ENCODE measurements at places on chromosomes 5 and 9.

GRCh38 chr5:54703565-54704255 lies 186.2 kb downstream of the SNX18 start:
- no peak for DNase-seq

DNA sequence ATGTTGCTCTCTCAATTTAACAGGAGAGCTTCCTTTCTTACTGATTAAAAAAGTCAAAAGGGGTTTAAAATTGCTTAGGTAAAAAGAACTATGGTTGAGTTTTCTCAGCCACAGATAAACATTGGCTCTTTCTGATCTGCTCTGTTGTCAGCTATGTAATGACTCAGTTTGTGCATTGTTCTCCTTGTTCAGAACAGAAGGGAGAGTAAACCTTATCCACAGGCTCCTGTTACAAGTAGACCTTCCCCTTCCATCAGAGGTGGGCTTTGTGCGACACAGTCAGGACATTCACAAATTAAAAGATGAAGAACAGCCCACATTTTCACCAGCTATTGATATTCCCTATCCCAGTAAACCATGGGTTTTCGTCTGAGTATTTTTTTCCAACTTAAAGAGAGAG lies 236.3 kb upstream of the SEMA6A start:
- no peak for DNase-seq

DNA sequence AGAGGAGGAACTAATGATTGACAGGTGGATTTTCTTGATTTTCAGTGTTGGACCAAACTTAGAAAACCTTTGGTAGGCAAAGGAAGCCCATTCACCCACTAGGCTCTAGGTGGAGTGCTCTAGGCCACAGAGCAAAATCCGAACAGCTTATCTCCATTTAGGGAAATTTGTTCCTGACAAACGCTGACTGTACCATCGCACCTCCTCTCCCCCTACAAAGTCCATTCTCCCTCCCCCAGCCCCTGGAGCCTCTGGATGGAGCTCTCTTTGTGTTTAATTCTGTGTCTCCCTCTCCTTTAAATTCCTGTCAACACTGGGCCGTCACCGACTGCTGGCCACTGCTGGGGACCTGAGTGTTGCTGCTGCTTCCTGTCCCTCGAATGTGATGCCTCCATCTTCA lies 350.1 kb upstream of the IRX2 start:
- DNase-seq, result no peak

GRCh38 chr5:32317041-32317440 lies 4.3 kb upstream of the MTMR12 start:
- no peak for DNase-seq

DNA sequence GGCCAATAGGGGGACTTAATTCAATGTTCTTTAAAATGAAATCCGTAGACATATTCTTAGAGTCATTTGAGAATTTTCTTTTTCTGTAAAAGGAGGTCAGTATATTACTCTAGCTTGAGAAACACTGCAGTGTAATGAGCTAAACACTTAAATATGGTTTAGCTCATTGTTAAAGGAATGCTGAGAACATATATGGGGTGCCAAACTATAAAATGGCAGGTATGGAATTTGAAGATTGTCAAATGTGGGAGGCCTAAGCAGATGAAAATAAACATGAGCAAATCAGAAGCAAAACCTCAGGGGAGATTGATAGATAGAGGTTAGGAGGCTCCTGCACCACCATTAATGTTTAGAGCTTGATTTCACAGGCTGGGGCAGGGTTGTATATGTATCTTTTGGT lies 57.9 kb downstream of the STX17 start:
- DNase-seq, result no peak

DNA sequence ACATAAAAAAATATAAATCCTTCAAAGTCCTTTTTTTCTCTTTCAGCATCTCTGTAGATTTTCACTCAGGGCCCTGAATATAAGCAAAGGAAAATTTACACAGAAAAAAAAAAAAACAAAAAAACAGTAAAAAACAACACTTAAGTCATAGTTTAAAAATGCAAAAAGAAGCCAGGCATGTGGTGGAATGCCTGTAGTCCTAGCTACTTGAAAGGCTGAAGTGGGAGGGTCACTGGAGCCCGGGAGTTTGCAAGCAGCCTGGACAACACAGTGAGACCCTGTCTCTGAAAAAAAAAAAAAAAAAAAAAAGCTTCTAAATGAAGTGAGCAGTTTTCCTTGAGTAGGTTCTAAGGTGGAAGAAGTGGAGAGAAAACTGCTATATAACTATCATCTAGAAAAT lies 55.0 kb upstream of the BNC2 start:
- DNase-seq, result no peak

DNA sequence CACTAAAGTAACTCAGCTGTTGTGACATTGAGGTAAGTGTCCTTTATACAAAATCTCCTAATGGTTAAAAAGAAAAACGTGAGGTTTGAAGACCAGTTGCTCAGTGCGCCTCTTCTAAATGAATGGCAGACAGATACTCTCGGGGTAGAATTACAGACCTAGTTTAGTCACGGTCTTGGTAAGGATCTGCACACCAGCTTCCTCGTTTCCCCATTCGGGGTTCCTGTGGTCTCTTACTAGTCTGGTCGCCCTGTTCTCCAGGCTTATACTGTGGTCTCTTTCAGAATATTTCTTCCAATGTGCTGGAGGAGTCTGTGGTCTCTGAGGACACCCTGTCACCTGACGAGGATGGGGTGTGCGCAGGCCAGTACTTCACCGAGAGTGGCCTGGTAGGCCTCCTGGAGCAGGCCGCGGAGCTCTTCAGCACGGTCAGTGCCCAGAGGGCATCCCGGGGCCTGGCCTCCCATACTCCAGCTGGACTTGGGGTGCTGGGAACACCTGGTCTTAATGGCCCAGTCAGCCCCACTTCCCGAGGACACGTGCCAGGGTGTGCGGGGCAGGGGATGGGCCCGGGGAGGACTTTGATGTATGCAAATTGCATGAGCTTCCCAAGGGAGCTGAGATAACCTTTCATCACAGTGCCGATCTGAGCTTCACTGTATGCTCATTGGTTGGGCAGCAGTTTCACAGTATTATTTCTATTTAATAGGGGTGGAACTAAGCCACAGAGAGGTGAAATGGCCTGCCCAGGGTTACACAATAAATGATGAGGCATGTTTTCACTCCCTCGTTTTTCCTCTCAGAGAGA lies 224.5 kb downstream of the DOCK8 start:
- DNase-seq, result no peak

GRCh38 chr9:73845954-73846690 lies 651.0 kb upstream of the RORB start:
- no peak for DNase-seq

GRCh38 chr9:129359916-129360536 lies 182.0 kb upstream of the IER5L start:
- no peak for DNase-seq

- no peak for DNase-seq
Observed at GRCh38 chr9:74867483-74867882, 20.2 kb downstream of the TRPM6 start.

DNA sequence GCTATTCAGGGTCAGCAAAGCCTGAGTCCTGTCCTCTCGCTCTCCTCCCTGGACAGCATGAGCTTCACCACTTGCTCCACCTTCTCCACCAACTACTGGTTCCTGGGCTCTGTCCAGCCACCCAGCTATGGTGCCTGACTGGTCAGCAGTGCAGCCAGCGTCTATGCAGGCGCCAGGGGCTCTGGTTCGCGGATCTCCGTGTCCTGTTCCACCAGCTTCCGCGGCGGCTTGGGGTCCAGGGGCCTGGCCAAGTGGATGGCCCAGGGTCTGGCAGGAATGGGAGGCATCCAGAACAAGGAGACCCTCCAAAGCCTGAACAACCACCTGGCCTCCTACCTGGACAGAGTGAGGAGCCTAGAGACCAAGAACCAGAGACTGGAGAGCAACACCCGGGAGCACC lies 8.6 kb downstream of the NIPBL start:
- no peak for DNase-seq

DNA sequence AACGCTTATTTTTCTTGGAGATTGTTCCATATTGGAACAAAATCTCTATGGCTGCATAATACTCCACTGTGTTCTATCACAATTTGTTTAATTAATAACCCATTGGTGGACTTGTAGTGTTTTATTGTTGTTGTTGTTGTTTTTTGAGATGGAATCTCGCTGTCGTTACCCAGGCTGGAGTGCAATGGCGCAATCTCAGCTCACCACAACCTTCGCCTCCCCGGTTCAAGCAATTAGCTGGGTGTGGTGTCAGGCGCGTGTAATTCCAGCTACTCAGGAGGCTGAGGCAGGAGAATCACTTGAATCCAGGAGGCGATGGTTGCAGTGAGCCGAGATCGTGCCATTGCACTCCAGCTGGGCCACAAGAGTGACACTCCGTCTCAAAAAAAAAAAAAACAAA lies 38.7 kb downstream of the SPRY4 start:
- no peak for DNase-seq

- DNase-seq, result no peak
Observed at GRCh38 chr5:106545325-106545724, 1125.4 kb downstream of the EFNA5 start.

DNA sequence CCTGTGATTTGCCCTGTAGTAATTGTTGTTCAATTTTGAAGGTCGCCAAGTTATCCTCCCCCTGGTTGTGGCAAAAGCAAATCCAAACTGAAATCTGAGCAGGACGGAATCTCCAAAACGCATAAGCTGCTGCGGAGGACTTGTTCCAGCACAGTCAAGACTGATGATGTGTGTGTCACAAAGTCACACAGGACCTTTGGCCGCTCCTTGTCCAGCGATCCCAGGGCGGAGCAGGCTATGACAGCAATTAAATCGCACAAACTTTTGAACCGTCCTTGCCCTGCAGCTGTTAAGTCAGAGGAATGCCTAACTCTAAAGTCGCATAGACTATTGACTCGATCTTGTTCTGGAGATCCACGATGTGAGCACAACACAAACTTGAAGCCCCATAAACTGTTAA lies 128.4 kb downstream of the PARP8 start:
- DNase-seq, result no peak
